Fibroblast of skin of abdomen (primary cell): ENCODE measurements at places on chromosomes 5 and 9.

DNA sequence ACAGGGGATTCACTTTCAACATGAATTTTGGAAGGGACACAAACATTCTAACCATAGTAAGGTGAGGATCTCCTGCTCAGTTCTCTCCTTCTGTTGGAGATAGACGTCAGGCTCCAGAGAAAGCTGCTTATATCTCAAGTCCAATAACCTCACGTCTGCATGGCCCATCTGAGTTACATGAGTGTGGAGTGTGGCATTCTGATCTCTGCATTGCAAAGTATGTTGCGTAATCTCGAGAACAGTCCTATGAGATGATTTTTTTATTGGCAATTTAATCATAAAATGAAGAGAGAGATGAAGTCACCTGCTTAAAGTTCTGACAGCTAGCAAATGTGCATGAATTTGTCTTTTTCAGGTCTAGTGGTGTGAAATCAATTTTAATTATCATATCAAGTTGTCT lies 118.8 kb downstream of the SLC12A2 start:
- no peak for DNase-seq

DNA sequence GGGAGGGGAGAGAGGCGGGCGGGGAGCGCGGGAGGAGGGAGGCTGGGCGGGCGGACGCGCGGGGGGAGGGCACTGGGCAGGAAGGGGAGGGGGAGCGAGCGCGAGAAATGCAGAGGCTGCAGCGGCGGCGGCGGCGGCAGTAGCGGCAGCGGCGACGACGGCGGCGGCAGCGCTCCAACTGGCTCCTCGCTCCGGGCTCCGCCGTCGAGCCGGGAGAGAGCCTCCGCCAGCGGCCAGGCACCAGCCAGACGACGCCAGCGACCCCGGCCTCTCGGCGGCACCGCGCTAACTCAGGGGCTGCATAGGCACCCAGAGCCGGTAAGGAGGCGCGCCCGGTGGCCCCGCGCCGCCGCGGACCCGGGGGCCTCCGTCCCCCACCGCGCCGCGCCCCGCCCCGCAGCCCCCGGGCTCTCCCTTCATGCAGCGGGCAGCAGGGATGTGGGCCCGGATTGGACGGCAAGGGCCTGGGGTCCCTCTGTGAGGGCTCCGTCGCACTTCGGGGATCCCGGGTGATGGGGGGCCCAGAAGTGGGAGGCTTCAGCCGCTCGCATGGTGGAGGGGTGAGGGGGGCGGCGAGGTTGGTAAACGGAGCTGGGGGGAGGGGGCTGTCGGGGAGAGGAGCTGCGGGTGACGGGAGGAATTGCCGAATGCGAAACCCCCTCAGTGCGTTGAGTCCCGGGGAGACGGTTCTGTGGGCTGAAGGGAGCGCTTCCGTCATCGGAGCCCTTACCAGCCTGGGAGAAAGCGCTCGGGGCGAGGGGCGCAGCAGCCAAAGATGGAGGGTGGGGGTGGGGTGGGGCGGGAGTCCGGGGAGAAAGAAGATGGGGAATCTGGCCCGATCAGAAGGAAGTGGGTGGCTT lies at the start of gene BASP1:
Gene BASP1, plus strand, starts transcription at position 139 of the 860 bp plus-strand sequence. CDS start 57,586 bp downstream, outside the sequence.
- DNase-seq: peak; percentile 89

- no peak for DNase-seq
Measured at GRCh38 chr9:131937451-131937850, 142.2 kb downstream of the MED27 start.

DNA sequence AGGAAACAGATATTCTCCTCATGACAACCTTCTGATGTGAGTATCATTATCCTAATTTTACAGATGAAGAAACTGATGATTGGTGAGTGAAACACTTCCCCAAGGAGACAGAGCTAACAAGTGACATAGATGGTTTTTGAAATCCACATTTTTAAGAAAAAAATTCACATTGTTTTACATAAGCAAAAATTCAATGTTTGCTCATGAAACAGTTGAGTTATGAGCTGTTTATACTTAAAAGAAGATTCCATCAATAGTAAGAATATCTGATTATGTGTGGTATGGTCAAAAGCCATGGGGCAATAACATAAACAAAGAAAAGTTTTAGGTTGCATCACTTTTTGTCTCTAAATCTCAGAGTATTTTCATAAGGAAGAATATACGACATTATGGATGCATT lies 167.9 kb upstream of the PAPPA start:
- DNase-seq: no peak

- DNase-seq: no peak
Measured at GRCh38 chr5:14595189-14595588, 13.6 kb downstream of the OTULINL start.

DNA sequence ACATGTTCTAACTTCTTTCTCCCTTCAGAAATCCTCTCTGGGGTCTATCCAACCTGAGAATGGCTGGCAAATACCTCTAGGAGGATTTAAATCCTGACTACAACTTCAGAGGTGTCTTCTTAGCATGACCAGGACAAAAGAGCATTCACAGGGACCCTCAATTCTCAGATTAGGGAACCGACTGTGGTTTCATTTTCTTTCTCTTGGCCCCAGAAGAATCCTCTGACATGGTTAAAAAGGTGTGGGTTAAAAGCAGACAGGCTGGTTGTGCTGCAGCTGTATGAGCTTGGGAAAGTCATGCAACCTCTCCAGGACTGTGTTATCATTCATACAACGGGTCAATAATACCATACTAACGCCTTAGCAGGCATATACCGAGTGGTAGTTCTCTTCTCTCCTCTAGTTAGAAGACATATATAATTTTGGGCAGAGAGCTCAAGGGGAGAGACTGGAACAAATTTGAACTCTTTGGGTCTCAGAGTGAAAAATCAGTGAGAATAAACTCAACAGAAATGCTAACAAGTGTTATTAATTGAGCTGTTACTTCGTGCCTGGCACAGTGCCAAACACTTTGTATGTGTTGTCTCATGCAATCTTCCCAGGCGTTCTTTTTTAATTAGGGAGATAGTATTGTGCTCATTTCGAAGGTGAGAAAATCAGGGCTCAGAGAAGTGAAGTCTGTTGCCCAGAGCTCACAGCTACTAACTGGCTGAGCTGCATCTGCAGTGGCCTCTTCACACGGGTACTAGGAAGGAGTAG lies 35.2 kb downstream of the INSYN2B start:
- DNase-seq: peak; percentile 32

GRCh38 chr9:89469003-89469402 lies 28.9 kb downstream of the SEMA4D start:
- no peak for DNase-seq

GRCh38 chr5:19002111-19002510 lies 985.9 kb downstream of the CDH18 start:
- DNase-seq: no peak

DNA sequence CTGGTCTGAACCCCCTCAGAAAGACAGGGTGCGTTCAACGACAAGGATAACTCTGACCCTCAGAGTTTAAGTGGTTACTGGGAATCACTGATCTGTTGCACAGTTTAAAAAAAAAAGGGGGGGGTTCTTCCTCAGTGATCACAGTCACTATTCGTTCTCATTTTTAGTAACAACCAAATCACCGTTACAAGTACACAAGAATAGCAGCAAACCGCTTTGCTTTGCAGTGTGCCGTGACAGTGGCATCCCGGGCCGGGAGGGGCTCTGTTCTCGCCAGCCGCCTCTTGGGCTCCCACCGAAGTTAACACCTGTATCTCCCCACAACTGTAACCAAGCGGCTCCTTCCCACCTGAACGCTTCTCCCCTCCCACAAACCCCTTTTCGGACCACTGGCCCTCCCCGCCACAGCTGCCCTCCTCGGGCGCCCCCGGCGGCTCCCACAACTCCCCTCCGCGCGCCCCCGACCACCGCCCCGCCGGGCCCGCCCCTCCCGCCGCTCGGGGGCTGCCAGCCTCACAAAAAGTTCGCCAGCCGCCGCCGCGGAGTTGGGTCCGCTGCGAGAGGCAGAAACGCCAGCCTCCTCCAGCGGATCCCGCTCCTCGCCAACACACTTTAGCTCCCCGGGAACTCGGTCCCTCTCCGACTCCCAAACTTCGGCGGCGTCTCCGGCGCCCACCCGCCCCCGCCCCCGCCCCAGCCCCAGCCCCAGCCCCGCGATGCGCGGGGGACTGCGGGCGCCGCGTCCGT lies 1.2 kb downstream of the SSBP2 start:
- DNase-seq: no peak

GRCh38 chr5:55304584-55304983 lies 2.9 kb downstream of the DHX29 start:
- DNase-seq: no peak

DNA sequence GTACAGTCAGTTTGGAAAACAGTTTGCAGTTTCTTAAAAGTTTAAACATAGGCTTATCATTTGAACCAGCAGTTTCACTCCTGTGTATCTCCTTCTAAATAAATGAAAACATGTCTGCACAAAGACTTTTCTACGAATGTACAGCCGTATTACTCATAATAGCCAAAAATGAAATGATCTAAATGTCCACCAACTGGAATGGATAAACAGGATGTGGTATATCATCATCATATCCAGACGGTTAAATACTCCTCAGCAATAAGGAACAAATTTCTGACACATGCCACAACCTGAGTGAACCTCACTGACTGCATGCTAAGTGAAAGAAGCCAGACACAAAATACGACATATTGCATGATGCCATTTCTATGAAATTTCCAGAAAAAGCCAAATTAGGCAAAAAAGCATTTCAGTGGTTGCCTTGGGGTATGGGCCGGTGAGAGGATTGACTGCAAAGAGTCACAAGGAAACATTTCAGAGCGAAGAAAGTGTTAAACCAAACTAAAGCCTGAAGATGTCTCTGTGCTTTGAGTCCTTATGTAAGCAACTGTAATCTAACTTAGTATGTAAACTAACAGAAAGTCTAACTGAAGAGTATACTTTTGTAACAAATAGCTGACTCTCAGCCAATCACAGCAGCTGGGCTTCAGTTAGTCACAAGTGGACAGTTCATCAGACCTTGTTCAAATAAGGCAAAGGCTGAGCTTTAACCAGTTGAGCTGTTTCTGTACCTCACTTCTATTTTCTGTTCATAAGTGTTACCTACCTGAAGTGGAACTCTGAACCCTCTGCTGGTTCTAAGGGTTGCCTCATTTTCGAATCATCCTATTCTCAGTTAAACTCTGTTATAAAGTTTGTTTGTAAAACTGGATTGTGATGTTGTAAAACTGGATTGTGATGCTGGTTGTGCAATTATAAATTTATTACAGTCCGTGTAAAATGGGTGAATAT lies 65.2 kb downstream of the TRIO start:
- peak; percentile 90 for DNase-seq

- no peak for DNase-seq
Measured at GRCh38 chr9:98084396-98084795, 27.9 kb downstream of the NANS start.

GRCh38 chr5:141692919-141693725 lies 11.1 kb upstream of the ARAP3 start:
- DNase-seq: peak; percentile 33

- no peak for DNase-seq
Measured at GRCh38 chr5:142929587-142929986, 159.4 kb downstream of the ARHGAP26 start.

DNA sequence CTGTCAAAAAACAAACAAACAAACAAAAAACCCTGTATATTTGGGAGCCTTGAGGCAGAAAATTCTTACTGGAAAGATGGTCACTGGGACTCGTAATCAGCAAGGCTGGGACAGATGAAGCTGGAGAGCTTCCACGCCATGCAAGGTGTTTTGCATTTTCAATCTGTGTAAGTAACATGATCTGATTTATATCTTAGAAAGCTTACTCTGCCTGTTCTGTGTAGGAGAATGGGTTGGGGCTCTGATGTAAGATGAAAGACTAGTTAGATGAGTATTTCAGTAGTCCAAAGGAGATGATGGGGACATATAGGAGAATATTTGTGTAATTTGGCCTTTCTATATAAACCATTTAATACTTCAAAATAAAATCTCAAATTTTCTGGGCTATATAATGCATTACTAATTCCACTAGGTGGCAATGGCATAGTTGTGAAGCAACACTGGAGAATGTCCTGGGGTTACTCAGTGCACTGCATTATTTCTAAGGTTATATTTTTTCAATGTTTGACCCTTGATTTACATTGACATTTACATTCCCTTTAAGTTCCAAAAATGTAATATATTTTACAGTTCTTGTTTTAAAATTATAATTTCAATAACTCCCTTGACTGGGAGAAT lies 21.9 kb upstream of the FSD1L start:
- DNase-seq: no peak

GRCh38 chr9:18700714-18701113 lies 226.8 kb downstream of the ADAMTSL1 start:
- no peak for DNase-seq

GRCh38 chr5:140558542-140558941 lies 1.3 kb upstream of the SRA1 start:
- no peak for DNase-seq

GRCh38 chr5:21071421-21071820 lies 1083.4 kb upstream of the CDH18 start:
- DNase-seq: no peak

- no peak for DNase-seq
Measured at GRCh38 chr9:74755999-74756398, 131.7 kb downstream of the TRPM6 start.

DNA sequence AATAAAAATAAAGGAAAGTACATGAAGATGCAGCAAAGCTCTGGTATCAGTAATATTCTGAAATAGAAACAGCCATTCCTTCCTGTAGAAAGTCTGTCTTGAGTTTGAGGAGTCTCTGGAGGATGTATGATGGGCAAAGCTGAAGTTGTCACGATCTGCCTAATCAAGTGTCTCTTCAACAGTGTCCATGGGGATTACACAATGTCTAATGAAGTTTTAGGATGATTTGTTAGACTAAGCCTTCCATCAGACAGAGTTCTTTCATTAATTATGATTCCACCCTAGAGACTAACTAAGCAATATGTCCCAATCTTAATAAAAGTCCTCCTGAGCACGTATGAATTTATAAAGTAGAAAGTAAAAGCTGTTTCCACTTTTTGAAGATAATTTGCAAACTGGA lies 26.9 kb downstream of the PDE4D start:
- no peak for DNase-seq

GRCh38 chr9:76459694-76460635 lies 983 bp downstream of the GCNT1 start:
- DNase-seq: peak; percentile 69

DNA sequence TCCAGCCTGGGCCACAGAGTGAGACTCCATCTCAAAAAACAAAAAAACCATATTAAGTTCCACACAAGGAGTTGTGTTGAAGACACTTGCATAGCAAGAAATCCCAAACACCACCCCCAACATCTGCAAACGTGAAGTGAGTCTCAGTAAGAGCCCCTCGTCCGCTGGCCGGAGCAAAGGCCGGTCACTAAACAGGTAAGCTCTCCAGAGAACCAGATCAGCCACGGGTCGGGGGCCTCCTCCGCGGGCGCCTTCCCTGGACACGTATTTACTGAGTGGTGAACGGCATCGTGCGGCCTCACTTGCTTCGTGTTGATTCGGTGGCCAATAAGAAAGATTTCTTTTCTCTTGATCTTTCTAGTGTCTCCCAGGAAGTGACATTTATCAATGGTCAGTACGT lies 93.6 kb downstream of the MRPL36 start:
- DNase-seq: no peak
